GM19239 (cell line): ENCODE measurements at places on chromosomes 7 and 10.

DNA sequence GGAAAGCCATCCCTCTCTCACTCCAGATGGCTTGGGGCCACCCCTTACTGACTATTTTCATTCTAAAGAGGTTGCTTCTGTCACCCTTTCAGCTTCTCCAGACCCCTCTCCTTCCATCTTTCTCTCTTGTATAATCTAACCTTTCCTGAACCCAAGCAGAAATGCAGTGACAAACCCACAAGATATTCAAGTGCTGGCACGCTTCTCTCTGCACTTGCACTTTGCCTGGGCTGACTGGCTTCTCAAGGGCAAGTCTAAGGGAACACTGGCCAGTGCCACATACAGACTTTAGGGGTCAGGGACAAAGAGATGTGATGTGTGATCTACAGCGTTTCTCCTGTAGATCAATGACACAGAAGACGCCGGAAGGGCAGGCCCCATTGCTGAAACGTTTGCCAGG lies 150.4 kb upstream of the LANCL2 start:
- no peak for DNase-seq

- DNase-seq, result no peak
Measured at GRCh38 chr10:131650771-131651673, 249.8 kb upstream of the PPP2R2D start.

GRCh38 chr10:69337296-69338132 lies 59.2 kb downstream of the HK1 start:
- no peak for DNase-seq

DNA sequence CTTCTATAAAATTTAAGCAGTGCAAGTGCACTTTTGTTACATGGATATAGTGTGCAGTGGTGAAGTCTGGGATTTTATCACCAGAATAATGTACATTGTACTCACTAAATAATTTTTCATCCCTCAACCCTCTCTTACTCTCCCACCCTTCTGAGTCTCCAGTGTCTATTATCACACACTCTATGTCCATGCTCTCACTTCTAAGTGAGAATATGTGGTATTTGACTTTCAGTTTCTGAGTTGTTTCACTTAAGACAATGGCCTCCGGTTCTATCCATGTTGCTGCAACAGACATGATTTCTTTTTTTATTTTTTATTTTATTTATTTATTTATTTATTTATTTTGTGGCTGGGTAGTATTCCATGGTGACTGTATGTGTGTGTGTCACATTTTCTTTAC lies 855.9 kb upstream of the PHF14 start:
- DNase-seq, result no peak

DNA sequence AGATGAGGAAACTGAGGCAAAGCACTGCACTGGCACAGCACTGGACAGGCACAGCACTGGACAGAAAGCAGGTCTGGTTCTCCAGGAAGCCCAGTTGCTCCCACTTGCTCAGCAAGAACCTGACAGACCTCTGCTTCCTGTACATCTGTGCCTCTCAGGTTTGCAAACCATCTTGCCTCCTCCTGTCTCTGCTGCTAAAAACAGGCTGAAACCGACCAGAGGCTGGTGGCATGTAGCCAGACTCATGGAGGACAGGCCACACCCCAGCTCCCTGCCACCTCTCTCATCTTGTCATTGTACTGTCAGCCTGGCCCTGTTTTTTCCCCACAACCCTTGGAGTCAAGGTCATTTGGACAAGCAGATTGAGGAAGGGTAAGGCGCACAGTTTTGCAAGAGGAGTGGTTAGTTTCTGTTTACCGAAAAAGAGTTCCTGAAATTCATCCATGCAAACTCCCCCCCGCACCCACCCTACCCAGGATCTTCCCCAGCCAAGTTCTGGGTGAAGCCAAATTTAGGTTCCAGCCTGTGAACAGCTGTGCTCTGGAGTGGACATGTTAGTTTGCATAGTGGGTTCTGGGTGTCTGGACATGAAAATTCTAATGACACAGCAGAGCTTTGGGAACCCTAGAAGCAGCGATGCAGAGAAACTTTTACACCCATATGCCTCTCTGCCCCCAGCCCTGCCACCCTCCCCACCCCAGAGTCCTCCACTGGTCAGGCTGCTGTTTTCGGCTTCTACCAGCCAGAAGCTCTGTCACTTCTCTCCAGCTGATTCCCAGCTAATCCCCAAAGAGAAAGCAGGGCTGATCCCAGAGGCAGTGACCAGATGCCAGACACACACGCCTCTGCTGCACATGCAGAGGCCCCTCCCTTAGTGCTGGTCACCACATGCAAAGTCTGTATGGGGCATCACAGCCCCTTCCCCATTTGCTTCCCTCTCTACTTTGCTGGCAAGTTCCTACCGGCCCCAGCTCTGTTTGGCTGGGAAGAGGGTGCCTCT lies 8.5 kb upstream of the C10orf105 start:
- peak; percentile 69 for DNase-seq

GRCh38 chr10:14296065-14296709 lies 34.5 kb downstream of the FRMD4A start:
- DNase-seq, result no peak

DNA sequence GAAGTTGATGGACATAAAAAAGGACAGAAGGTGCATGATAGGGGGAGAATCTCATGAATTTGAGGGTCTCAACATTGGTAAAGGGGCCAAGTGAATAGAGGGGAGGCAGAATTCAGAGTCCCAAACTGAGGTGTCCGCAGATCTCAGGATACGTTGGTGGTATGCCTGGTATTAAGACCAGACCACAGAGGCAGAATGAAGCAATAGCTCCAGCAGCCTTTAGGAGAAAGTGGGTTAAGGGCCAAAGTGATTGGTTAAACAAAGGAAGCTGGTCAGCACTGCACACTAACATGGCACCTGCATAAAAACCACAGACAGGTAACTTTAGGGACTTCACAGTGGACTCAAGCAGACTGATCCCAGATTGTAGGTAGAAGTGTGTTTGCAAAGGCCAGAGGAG lies 37.5 kb downstream of the MEST start:
- DNase-seq, result no peak

- no peak for DNase-seq
Measured at GRCh38 chr7:25694699-25695098, 457.3 kb upstream of the NFE2L3 start.

DNA sequence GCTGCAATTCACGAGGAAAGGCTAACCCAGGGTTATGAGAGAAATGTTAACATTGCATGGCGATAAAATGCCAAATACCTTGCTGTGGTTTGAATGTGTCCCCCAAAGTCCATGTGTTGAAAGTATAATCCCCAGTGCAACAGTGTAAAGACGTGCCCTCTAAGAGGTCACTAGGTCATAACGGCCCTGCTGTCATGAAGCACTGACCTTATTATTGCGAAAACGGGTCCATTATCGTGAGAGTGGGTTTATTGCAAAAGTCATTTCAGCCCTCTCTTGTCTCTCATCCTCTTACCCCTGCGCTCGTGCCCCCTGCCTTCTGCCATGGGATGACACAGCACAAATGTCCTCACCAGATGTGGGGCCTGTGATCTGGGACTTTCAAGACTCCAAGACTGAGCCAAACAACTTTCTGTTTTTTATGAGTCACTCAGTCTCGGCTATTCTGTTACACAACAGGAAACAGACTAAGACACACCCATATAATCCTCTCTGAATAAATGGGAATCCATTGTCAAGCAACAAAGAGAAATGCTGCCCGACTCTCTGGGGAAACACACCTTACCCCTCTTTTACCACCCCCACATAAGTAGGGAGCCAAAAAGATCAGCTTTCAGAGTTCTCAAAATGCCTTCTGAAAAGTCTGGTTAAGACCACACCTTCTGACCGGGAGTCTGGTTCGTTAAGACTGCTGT lies 73.1 kb upstream of the UCN3 start:
- no peak for DNase-seq

- no peak for DNase-seq
Measured at GRCh38 chr7:41503438-41503837, 199.5 kb downstream of the INHBA start.

DNA sequence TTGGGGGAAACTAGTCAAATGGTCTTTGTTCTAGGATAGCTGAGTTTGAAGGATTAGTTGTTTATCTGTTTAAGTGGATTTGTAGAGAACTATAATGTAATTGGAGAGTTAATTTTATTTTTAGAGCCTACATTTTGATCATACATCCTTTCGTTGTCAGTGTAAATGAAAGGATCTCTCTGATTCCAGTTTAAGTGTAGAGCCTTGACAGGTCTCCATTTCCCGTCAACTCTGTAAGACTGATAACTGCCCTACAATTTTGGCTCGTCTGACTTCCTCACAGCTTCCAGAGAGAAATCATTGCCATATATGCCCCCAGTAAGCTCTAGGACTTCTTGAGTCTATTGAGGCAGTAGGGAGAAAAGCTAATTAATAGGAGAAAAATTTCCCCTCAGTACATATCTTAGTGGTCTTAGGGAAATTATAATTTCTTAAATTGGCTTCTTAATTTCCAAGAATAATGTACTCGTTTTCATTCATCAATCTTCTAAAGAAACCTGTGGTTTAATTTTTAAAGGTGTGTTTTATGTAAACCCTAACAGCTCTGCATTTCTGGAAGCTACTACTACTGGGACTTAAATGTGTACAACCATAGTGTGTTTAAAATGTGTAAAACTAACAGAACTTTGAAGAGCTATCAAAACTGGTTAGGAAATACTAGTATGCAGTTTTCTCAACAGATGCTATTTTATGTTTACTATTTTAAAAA lies 3.8 kb downstream of the KMT2E start:
- DNase-seq, result no peak

DNA sequence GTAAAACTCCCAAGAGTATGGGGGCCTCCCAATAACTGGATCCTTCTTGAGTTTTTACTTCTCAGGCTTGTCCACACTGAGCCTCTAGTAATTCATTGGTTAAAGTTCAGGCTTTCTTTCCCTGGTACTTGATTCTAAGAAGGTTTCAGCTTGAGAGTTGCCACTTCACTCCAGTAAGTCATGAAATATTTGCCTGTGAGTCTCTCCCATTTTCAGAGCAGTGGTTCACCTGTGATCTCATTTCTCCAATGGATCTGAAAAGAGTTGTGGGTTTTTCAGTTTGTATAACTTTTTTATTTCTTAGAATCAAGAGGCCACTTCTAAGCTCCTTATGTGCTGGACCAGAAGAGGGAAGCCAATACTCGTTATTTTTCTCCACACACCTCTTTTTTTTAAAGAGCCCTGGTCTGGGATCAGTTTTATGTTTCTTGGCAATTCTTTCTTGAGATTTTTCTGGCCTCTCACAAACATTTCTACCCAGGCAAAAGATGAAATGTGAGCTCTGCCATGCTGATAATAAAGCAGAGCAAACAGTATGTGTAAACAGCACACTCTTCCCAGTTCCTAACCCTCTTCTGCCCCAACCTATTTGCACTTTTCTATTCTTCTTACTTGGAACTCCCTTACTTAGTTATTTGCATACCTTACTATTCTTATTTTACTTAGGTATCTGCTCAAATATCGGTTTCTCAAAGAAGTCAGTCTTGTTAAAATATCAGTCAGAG lies 983.4 kb downstream of the CCSER2 start:
- DNase-seq, result no peak
